CD4-positive, alpha-beta T cell treated with Interleukin-6 at 100 ng/mL for 8 hours (primary cell): ENCODE measurements at places on chromosomes 3 and 15.

- no peak for DNase-seq
Measured at GRCh38 chr15:82535566-82536408, 4.5 kb downstream of the RPS17 start.

GRCh38 chr3:44772099-44772442 is 10.5 kb downstream of the KIF15 start:
- DNase-seq, result no peak

DNA sequence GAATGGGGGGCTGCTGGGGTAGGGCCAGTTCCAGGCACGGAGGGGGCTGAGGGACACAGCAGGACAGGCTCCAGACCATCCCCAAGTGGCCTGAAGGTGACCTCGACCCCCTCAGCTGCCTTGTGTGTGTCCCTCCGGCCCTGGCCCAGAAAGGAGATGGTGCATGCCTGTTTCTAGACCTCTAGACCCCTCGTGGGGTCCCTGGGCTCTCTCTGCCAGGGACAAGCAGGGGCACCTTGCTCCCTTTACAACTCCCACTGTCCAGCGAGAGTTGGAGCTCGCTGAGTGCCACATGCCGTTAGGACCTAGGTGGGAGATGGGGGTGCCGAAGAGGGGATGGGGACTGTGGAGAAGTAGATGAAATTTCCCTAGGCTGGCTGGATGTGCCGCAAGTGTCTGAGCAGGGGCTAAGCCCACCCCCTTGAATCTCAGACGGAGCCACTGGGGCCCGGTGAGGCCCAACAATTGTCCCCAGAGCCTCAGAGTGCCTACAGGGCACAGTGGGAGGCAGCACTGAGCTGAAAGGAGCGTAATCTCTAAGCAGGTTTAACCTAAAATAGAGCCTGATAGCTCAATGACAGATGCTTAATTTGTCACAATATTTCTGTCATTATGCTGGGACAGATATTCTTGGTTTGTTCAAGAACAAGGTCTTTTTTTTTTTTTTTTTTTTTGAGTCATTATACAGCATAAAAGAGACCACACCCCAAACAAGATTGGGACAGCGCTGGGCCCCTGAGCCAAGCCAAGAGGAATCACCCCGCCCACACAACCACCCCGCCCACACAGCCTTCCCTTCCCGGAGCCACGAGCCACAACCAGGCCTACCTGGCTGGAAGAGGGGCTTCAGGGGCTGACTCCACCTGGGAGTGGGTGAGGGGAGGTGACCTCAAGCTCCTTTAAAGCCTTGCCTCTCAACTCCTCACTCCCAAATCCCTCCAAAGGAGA is 23.6 kb upstream of the KLF13 start:
- no peak for DNase-seq

DNA sequence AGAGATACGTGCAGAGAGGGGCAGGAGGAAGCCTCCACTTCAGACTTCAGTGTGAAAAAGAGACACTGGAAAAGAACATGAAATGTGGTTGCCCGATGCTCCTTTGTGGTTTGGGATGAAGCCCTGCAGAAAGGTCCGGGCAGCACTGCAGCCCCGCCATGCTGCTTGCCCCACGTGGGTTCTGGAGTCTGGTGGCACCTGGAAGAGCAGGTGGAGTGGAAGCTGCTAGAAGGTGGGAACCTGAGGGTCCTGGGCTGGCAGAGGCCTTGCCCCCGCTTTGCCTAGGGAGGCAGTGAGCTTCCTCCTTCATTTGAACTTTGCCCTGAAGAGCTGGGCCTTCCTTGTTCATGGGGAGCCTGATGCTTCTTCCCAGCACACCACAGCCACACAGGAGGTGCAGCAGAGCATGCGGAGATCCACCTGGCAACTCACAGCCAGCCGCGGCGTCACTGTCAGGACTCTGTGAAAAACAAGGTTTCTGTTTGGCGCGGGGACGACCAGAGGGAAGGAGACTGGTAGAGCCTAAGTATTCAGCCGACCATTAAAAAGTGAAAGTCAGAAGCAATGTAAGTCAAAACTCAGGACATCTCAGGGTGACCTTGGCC is 59.0 kb downstream of the APBA2 start:
- DNase-seq, result no peak

DNA sequence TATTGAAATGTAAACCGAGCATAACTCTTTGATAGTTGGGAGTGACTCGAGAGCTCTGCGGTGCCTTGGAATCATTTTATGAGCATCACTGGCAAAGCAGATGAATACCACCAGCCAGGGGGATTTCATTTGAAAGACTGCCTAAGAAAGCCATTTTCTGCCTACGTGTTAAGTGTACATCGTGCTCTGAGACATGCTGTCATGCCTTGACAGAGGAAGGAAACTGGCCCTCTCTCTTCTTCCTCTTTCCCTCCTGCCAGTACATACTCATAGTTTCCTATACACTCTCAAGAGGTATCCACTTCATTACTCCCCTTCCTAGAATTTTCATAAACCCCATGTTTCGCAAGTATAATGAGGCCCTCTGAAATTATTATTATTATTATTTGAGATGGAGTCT is 8.8 kb downstream of the BCL2A1 start:
- DNase-seq, result no peak

DNA sequence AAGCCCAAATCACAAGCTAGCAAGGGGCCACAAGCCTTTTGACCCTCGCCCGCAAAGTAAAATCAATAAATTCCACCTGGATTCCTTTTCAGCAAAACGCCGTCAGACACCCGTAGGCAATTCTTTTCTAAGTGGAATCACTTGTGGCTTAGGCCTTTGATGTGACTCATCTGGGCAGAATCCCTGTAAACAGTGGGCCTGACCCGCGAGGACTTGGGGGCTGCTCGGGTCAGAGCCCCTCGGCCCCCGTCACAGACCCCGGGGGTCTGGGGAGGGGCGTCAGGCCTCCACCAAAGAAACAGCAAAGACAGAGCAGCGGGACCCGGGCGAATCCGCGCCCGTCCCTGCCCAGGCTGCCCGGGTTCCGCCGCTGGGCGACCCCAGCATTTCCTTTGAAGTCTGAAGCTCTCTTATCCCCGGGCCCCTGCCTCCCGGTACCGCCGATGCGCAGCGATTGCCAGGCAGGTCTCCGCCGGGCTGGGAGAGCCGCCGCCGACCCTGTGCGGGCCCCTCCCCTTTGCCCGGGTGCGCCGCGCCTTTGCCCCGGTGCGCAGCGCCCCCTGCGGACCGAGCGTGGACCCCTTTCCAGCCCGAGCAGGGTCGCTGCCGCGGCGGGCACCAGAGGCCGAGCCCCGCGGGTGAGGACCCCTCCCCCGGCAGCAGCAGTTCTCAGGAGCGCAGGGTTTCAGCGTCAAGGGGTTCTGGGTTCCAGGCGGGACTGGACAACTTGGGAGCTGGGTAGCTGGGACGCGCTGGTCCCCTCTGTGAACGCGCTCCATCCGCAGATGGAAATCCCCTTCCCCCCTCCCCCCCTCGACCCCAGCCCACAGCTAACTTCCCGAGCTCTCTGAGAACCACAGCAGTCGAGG is 178.3 kb downstream of the UACA start:
- DNase-seq, result peak; percentile 27

GRCh38 chr3:124230998-124231397 is 239.1 kb upstream of the ROPN1 start:
- no peak for DNase-seq

DNA sequence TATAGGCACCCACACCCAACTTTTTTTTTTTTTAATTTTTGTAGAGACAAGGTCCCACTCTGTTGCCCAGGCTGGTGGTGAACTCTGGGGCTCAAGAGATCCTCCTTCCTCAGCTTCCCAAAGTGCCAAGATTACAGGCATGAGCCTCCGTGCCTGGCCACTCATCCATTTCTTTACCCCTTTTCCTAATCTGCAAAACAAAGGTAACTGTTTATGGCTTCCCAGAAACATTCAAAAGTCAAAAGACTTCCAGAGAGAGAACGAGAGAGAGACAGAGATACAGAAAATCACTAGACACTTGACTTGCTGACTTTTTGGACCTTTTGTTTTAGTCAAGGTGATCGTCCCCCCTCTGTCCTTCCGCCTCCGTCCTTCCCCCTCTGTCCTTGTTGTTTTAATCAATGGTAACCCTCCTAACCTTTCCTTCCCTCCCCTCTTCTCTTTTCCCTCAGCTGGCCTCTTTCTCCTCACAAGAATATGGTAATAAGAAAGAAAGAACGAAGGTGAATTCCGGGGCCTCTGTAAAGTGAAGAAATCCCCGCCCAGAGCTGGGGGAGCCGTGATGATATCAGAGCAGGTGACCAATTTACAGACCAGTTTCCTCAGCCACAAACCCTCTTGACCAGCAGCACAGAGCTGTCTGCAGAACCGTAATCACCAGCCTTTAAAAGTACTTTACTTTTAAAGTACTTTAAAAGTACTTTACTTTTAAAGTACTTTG is 21.9 kb downstream of the KLHL6 start:
- DNase-seq, result no peak

DNA sequence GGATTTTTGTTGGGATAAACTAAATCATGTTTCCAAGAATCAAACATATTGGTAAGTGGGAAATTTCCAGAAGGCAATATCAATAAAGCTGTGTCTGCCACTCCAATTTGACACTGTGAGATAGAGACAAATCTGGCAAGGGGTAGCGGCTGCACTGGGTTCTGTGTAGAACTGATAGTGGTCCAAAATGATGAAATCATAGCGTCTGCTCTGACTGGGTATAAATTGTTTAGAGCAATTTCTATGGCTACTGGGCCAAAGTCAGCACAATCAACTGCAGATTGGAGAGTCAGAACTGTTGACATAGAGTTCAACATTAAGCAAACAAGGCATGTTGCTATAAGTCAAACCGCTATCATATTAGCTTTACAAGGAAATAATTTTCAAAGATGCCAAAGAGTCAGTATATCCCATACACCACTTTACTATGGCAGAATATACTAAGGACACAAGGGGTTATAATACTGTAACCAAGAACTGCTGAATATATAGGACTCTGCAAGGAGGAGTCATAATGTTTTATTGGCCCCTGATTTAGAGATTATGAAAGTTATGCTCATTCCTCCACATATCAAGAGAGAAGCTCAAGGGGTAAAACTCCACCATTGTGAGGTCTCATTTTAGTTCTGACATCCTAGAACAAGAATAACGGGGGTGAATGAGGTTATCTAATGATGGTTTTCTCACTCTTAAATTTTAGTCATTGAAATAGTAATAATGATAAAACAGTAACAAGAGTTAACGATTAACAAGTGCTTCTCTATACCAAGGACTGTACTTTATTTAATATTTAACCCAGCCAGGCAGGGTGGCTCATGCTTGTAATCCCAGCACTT is 309.7 kb upstream of the GADL1 start:
- DNase-seq, result no peak

- DNase-seq, result no peak
Measured at GRCh38 chr3:192409838-192410683, 317.3 kb downstream of the FGF12 start.

GRCh38 chr15:60135961-60136360 is 131.8 kb downstream of the FOXB1 start:
- no peak for DNase-seq

DNA sequence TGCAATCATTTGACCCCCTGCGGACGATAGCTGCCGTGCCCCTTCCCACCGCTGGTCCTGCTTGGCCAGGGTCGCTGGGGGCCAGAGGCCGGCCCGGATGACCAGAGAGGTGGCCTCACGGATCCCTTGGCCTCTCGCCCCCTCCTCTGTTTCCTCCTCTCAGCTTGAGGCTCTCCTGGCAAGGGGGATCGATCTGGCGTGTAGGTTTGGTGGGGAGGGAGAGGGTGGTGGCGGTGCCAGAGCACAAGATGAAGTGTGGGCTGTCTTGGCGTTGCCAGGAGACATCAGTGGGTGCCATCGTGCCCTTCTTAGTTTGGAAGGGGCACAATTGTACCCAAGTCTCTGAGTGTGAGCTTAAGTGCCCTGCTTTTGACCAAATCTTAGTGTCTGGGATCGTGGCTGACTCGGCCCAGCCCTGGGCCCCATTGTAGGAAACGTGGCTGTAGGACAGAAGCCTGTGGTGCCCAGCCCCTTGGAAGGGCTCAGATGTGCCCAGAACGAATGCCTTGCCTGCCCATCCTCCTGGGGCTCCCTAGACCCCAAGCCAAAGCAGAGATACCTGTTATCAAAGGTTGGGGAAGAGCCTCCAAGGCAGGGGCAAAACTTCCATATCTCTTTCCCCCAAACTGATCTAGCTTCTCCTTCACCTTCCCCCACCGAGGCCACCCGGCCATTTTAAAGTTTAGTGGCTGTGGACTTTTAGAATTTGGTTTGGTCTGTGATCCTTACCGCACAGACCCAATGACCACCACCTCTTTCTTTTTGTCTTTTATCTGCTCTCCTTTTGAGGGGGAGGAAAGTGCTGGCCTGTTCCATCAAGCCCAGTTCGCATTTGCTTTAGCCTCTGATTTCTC is 14.4 kb downstream of the NR2F2 start:
- DNase-seq, result no peak

- no peak for DNase-seq
Measured at GRCh38 chr15:62528505-62528904, 363.4 kb upstream of the C2CD4B start.

GRCh38 chr3:36075491-36075890 is 304.8 kb upstream of the STAC start:
- no peak for DNase-seq

DNA sequence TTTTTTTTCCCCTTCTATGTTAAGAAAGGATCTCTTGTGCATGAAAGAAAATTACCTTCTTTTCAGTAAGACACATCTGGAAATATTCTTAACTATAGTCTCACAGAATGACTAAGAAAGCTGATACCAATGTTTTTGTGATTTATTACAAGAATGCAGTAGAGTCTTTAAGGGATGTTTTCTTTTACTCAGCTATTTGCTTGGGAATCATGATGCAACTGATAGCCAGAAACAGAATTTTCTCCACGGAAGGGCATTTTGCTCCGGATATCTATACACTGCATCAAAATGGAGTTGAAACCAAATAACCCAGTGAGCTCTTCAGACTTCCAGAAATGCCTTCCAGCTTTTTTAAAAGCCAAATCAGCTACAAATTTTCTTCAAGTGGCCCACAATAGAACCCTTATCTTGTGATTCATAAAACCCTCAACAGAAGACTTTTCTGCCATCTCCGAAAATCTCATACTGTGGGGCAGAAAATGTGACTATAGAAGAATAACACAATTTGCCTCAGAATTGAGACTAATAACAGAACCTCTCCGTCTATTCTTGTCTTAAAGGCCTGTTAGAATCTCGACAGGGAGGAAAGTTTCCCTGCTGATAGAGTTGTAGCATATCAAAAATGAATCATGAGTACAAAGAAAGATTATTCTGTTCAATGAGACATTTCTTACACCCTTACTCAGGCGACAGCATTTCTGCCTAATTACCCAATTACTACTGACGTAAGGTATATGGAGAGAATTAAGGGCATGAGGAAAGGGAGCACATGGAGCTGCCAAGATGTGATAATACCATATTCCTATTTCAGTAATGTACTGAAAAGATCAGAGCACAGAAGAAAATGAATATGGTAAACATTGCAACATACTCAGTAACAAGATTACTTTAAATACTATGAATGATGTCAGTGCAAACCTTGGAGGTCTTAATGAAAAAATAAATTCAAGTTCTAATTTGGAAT is 900.1 kb downstream of the ROBO1 start:
- DNase-seq, result no peak
